Mesenteric fat pad (tissue), 1 donor: ENCODE measurements at places on chromosomes 4 and X. TPM values are rescaled to one million over a fixed set of nuclear protein-coding genes. Genes with fewer than 3 reads are reported as not detected.

Gene ATP6AP2
- total RNA-seq, result 112 TPM

Gene FAM241A
- 23.2 TPM for total RNA-seq

Gene NEUROG2
- not detected for total RNA-seq

Gene RENBP
- 34.5 TPM for total RNA-seq

Gene ABCG2
- 1.7 TPM for total RNA-seq

Gene NHS
- 11.4 TPM for total RNA-seq

Gene COL4A6
- total RNA-seq, result 0.16 TPM

Gene PRR32
- total RNA-seq, result not detected

- DNase-seq, result no peak
These were observed 225.3 kb upstream of the LNX1 start for GRCh38 chr4:53816561-53816960.

- no peak for DNase-seq
These were observed 324.8 kb upstream of the DDX53 start for GRCh38 chrX:22674932-22675331.

DNA sequence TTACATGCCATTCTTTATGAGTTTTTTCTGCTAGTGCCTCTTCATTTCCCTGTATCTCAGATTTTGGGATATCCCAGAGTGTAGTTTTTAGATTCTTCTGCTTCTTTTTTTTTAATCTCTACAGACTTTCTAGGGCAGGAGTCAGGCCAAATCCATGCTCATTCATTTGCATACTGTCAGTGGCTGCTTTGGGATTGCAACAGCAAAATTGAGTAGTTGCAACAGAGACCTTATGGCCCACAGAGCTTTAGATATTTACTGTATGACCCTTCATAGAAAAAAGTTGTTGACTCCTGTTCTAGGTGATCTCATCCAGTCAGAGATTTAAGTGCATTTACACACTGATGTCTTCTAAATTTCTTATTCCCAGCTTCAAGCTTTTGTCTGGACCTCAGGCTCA is 35.3 kb downstream of the ARFIP1 start:
- DNase-seq, result no peak

GRCh38 chr4:170091069-170091696 is 1.4 kb upstream of the AADAT start:
- no peak for DNase-seq

GRCh38 chr4:104901438-104901837 is 245.2 kb upstream of the TET2 start:
- DNase-seq, result no peak

GRCh38 chr4:99629962-99630554 is 27.6 kb downstream of the C4orf54 start:
- DNase-seq, result no peak

- DNase-seq, result no peak
These were observed 1.6 kb downstream of the FAM13A start for GRCh38 chr4:89055157-89056080.

DNA sequence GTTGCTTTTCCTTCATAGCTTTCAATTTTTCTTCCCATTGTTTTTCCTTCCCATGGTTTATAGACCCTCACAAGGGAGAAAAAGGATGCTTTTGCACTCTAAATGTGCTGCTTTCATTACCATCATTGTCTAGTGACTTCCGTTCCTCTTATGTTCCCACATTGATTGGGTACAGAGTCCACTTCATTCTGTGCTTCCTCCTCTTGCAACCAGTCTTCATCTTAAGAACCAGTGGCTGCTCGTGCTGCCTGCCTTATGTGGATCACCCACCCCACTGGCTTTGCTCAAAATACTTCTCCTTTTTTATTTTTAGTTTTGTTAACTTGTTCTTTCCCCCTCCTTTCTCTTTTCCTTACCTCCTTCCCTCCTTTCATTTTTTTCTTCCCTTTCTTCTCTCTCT is 76.5 kb upstream of the BOD1L1 start:
- no peak for DNase-seq

GRCh38 chrX:11304829-11305228 is 11.6 kb downstream of the AMELX start:
- no peak for DNase-seq
